ENCODE measurements at places on chromosomes 16 and 17. TPM values are rescaled to one million over a fixed set of nuclear protein-coding genes. Genes with fewer than 3 reads are reported as not detected.

DNA sequence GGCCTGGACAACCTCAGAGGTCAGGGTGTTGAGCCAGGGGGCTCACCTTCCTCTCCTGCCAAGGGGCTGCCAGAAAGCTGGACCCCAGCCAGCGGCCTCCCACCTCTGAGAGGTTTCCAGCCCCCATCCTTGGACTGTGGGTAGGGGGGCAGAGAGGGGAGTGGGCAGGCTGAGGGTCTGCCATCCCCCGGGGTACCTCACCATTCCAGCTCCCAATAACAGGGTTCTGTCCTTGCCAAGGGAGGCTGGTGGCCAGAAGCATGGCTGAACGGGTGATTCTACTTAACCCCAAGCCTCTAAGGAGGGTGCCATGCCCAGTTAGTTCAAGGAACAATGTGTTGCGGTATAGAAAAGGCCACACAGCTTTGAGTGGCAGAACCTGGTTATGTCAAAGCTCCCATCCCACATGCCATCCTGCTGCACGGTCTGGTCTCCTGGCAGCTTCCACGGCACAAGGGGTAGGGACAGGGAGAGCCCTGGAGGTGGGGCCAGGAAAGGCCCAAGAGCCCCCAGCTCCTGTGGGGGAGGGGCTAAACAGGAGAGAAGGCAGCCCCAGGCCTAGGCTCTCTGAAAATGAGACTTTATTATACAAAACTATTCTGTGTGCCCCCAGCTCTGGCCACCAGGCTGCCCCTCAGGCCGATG lies 19.8 kb downstream of the B9D1 start:
- DNase-seq: no peak

DNA sequence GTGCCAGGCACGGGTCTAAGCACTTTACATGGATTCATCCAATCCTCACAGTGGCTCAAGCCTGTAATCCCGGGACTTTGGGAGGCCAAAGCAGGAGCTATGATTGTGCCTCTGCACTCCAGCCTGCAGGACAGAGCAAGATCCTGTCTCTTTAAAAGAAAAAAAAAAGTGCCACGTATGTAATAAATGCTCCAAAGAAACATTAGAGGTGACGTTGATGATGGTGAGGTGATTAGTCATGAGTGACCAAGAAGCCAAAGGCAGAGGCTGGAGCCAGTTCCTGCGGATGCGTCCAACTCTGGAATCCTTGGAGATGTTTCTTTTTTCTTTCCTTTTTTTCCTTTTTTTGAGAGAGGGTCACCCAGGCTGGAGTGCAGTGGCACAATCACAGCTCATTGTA lies 59.4 kb upstream of the SIAH1 start:
- peak; percentile 61 for DNase-seq

DNA sequence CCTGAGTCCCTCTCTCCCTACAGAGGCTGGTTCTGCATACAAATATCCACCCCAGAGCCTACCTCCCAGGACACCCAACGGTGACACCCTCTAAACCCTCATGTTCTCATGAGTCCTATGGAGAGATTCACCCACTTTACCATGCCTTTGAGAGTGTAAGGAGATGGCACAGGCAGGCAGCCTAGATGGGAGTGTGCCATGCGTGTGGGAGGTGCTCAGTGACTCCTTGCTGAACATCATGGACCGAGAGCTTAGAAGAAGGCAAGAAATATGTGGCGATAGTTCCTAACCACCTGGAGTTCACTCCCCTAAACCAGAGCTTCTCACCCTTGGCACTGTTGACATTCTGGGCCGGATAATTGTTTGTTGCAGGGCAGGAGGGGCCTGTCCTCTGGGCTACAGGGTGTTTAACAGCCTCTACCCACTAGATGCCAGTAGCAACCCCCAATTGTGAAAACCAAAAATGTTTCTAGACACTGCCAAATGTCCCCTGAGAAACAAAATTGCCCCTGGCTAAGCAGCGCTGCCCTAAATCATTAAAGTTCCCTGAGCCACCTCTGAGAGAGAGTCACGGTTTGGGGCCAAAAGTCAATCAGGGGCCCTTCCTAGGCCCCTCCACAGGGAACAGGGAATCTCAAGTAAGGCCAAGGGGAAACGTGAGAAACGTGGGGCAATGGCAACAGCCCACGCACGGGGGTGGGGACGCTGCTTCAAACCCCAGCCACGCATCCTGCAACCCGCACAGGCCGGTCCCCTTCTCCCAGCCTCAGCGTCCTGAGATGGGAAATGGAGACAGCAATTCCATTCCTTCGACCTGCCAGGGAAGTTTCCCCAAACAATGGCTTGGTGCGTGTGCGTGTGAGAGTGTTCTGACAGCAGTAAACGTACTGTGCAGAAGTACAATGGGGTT lies 66.8 kb downstream of the C16orf78 start:
- DNase-seq: no peak

The CDRT15L2 gene
- not detected for total RNA-seq

The SCIMP gene
- total RNA-seq: not detected

The ZNF821 gene
- total RNA-seq: 10.3 TPM

The KIF18B gene
- 2.8 TPM for total RNA-seq

Measured in kidney epithelial cell (primary cell).